ENCODE measurements at places on chromosomes 11 and 22.

DNA sequence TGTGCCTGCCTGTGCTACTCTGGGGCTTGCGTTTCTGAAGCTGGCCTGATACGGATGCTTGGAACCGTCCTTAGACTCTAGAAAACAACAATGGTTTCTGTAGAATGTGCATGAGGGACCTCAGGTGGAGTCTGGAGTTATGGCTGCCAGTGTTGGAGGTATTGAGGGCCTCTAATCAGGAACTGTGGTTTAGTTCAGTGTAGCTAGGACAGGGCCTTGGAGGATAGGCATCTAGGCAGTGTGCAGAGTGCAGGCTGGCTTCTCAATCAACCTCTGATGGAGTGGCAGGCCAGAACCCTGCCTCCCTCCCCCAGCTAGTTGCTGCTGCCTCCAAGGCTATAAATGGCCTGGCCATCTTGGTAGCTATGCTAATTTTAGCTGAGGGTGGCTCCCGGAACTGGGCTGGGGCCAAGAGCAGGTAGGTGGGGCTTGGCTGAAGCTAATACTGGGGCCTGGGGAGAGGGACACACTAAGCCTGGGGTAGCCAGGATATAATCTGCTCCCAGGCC, 4.0 kb downstream of the STIM1 start:
- DNase-seq, result no peak

- no peak for DNase-seq
These were observed 599.9 kb downstream of the METTL15 start for GRCh38 chr11:28708075-28708474.

DNA sequence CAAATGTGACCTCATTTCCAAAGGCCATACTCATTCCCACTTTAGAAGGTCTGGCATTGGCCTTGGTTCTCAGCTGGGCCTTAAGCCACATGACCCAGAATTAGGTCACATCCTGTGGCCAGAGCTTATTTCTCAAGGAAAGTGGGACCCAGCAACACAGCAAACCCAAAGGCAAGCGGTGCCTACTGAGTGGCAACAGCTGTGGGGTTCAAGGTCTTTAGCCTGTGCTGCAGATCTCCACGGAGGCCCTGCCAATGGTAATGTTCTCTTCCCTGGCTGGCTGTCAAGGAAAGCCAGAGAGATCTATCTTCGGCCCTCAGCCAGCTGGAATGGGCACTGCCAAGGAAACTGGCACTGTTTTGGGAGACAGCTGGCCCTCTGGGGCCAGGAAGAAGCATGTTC, 41.5 kb upstream of the TP53I11 start:
- DNase-seq, result no peak

DNA sequence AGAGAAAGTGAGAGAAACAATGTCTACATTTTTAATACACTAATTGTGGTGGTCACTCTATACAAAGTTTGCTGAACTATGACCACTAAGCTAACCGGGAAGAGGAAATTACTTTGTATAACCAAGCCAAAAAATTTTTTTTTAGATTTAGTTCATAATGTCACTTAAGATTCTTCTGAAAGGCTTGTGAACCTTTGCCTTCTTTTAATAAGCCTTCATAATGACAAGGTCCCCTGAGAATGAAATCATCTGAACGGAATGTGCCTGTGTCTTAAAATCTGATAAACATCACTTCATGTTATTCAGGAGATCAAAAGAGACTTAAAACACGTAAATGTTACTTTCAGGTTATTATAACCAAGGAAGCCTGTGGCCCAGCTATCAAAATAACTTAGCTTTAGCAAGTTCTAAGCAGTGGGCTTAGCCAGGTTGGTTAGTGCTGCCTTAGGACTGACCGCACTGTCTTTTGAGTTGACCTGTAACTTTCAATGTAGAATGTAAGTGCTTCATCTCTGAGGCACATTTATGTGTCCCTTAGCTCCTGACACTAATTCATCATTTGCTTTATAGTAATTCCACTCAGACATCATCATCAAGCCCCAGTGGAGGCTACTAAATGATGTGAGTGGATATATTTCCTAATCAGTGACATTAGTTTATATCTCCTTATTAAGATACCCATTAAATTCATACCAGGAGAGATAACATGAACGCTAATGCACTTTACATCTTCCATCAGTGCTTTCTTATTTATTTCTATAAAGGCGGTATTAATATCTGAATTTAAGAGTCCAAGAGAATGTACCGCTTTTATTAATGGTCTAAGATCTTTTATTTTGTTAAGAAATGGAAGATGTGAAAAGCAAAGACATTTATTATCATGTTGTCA, 122.5 kb downstream of the WNT11 start:
- no peak for DNase-seq

GRCh38 chr22:35397095-35397904, 2.6 kb upstream of the MCM5 start:
- DNase-seq, result no peak

Measured in stimulated activated CD4-positive, alpha-beta T cell treated with anti-CD3 and anti-CD28 coated beads, Interleukin-15, amount 100 ng/mL, for 1 hour (primary cell).